ENCODE measurements at places on chromosomes 2 and 18. TPM values are rescaled to one million over a fixed set of nuclear protein-coding genes. Genes with fewer than 3 reads are reported as not detected.

DNA sequence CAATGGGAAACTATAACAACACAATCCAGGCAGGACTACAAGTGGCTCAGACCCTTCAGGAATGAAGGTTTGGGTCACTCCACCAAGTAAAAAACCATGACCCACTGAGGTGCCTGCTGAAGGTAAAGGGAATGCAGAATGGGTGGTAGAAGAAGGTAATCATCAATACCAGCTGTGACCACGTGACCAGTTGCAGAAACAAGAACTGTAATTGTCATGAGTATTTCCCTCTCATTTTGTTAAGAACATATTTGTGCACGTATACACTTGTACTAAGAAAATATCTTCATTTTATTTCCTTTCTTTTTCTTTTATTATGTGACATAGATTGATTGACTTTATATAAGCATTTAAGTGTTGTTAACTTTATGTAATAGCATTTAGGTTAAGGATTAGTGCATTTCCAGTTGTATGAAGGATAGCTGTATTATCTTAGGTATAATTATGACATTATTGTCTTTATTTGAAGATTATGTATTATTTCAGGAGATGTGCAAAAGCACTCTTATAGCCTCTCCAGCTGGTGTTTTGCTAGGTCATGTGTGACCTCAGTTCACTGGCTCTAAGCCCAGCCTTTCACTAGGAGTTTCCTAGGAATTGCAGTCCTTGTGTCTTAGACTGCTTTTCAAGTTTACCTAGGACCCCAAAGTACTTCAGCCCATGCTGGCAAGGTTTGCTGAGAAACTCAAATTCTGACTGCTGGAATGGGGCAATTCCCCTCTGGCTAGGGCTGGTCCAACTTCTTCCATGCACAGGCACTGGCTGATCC lies 125.7 kb upstream of the DPP10 start:
- no peak for DNase-seq

Gene CHRNA1
- total RNA-seq: not detected

DNA sequence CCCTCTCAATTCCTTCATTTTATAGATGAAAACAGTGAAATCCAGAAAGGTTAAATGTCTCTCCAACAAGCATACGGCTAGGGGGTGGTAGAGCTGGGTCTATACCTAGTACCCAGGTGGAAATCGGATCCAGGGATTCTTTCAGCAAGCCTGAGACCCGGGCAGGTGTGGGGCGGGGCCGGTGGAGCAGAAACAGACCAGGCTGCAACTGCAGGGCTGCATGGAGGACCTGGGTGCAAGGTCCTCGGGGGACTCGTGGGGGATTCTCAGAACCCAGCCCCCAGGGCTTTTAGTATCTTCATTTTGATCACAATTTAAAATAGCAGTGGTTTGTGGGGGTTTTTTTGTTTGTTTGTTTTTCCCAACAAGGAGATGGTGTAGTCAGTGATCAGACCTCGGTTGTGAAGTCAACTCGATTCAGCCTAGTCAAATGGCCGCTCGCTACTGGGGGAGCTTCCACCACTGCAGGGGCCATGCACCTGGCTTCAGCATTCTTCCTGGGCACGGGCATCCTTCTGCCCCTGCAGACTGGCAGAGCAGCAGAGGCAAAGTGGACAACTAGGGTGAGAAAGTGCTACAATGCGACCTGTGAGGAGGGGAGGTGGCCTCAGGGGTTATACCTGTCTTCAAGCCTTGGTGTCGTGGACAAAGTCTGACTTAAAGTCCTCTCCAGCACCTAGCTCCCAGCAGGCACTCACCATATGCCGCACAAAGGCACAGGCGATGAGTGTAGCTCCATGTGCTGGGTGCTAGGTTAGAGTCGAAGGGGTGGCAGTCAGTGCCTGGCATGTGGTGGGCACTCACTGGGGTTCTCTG lies 46.3 kb downstream of the GORASP2 start:
- DNase-seq: no peak

Gene ICOS
- not detected for total RNA-seq

GRCh38 chr2:25996844-25997243 lies 14.5 kb upstream of the KIF3C start:
- DNase-seq: no peak

Gene NEURL3
- total RNA-seq: not detected

GRCh38 chr18:62953663-62954062 lies 238.3 kb downstream of the PHLPP1 start:
- DNase-seq: no peak

DNA sequence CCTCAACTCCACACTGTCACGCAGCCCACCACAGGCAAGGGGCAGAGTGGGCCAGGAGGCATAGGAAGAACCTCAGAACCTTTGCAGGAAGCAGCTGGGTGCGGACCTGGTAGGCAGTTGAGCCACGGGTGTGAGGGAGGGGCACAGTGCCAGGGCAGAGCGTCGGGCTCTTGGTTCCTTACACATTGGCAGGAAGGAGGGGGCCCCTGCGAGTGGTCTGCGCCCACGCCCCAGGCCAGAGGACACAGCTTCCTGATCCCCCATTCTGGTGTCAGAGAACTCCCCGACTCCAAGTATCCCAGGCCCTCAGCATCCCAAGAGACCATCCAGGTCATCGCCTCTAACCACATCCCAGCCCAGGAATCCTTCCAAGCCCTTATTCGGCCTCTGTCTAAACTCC lies 61.5 kb downstream of the TNS1 start:
- no peak for DNase-seq

Gene TOGARAM2
- 0.83 TPM for total RNA-seq

Gene CYS1
- 47.6 TPM for total RNA-seq

DNA sequence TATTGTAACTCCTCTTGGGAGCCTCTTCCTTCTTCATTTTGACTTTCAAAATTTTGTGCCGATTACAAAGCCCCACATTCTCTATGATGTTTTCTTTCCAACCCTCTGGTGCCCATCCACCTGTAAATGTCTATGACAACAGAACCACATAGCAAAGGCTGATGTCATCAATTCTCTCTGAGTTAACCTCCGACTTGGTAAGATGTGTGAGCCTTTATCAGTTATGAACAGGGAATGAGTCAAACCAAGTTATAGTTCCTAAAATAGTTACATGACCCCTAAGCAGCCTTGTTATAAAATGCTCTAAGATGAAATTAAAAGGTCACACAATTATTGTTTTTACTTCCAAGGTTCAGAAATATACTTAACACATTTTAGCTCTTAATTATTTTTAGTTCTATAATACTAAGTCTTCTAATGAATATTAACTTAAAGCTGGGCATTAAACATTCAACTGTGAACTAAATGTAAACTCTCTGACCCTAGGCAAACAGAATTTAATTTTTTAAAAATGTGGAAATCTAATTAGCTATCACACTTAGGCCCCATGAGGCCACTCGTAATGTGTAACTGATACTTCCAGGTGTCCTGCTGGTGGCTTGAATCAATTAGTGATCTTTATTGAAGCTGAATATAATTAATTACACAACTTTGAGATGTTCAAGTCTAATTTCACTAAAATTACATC lies 102.3 kb upstream of the CYRIA start:
- DNase-seq: no peak

Gene GALR1
- total RNA-seq: 0.06 TPM
